BJ (cell line): ENCODE measurements at places on chromosomes 1 and 21.

DNA sequence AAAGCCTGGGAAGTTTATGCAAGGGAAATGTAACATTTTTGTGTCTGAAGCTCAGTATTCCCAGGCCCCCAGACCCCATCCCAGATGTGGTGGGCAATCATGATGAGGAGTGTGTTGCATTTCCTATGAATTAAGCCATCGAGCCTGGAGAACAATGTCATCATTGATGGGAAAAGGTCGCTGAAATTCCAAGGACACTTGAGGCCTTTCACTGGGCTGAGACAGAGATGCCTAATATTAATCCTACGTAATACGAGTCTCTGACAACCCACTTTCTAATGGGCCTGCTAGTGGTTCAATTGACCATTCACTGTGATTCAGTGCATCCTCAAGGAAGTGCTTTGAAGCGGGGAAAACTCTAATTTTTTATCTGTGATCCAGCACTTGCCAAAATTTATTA lies 291.6 kb downstream of the PLPP3 start:
- no peak for DNase-seq

DNA sequence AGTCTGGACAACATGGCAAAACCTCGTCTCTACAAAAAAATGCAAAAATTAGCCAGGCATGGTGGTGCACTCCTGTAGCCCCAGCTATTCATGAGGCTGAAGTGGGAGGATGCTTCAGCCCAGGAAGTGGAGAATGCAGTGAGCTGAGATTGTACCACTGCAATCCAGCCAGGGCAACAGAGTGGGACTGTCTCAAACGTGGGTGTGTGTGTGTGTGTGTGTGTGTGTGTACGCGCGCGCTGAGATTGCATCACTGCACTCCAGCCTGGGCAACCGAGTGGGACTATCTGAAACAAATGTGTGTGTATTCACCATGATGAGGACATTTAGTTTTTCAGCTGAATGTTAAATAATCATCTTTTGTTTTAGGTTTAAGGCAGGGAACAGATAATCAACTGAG lies 21.1 kb downstream of the USP1 start:
- DNase-seq = no peak

GRCh38 chr1:152047413-152047729 lies 10.6 kb upstream of the S100A11 start:
- DNase-seq = no peak

DNA sequence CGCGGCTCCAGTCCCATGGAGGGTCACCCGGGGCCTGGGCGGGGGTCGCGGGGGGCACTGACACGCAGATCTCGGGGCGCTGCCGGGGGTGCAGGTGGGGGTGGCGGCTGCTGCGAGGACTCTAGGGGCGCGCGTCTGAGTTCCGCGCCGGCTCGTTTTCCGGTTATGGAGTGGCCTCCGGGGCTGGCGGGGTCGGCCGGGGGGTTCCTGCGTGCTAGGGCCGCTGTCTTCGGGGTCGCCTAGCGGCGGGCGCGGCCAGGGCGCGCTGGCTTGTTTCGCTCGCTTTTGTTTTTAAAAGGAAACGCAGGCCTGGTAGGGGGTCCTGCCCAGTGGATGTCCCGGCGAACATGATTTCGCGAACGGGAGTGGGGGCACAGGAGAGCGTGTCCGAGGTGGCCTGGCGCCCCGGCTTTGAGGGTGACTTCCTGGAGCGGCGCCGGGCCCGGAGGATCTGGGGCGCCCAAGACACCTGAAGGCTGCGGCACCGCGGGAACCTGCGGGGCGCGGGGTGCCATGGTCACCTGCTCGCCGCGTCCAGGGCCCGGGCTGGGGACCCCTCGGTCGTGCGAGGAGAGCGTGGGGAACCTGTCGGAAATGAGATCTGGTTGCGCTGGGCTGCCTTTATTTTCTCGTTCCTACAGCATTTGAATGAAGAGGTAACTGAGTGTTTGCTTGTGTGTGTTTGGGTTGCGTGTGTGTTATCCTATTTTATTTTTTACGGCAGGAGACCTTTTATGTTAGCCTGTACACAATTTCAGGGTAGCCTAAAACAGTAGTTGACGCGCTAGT lies 618 bp downstream of the ETS2 start:
- DNase-seq = no peak

DNA sequence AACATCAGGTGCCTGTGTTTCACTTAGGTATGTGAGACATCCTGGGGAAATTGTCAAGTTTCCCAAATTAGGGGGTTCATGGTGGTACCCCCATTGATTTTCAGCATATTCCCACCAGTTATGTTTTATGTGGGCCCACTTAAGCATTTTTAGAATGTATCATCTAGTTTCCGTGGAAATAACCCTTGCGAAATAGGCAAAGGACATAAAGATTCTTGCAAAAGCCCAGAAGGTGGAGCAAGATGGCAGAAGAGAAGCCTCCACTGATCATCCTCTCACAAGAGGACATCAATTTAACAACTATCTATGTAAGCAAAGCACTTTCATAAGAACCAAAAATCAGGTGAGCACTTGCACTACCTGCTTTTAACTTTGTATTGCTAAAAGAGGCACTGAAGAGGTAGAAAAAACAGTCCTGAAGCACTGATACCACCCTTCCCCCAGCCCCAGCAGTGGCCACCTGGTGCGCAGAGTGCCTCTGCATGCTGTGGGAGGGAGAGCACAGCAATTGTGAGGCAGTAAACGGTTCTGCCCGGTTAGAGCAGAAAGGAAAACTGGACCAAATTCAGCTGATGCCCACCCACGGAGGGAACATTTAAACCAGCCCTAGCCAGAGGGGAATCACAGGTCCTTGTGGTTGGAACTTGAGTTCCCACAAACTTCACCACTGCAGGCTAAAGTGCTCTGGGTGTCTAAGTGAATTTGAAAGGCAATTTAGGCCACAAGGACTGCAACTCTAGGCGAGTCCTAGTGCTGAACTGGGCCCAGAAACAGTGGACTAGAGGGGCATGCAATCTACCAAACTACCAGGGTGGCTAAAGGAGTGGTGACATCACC lies 23.2 kb downstream of the MCOLN2 start:
- DNase-seq = no peak

GRCh38 chr21:42615924-42616323 lies 37.5 kb upstream of the PDE9A start:
- no peak for DNase-seq

DNA sequence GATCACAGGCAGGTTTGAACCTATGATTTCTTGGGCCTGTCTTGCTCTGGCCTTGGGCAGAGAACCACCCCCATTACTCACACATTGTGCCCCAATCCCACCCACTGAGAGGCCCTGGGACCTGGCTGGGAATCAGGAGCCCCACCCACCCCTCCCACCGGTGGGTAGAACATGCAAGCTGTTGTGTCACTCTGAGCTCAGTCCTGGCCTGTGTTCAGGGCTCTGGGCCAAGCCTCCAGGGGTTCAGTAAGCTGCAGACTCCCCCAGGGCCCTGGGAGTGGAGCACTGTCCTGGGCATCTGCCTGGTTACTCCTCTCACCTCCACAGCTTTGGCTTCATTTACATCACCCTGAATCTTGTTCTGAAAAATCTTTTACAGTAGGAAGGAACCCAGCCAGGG lies 270.5 kb downstream of the RRAGC start:
- DNase-seq = no peak

- no peak for DNase-seq
Observed at GRCh38 chr1:75305061-75305460, 170.9 kb downstream of the LHX8 start.

DNA sequence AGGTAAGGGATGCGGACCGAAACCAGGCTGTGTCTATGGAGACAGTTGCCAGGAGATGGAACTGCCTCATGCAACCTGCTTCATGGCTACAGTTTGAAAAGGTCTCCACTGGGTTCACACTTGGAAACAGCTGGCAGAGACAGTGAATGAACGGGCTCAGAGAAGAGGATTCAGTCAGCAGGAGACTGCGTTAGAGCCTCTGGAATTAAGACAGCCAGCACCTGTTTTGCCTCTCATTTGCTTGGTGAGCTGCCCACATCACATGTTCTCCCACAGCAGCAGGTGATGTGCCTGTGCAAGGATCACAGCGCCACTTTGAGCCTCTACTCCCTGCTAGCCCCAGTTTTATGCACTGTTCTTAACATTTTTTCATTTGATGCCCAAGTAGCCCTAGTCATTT lies 321.0 kb downstream of the PLPP3 start:
- no peak for DNase-seq
